ENCODE measurements at places on chromosomes 12 and 14.

- DNase-seq, result no peak
These were observed 99.3 kb downstream of the TBX5 start for GRCh38 chr12:114306646-114307045.

DNA sequence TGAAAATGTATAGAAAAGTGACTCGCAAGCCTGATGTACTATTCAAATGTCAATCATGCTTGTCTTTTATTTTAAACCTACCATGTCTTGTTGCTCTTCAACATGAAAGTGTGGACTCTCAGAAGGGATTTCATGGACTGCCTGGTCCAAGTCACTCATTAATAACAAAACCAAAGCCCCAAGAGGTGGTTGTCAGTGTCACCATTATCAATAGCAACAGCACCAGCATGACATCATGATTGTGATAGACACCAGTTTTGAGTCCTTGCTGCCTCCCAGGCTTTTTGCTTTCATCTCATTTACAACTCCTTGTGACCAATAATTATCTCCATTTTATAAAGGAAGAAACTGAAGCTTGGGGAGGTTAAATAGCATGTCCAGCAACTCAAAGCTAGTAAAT is 112.0 kb upstream of the TMPO start:
- DNase-seq, result no peak

GRCh38 chr12:123696646-123697045 is 15.5 kb upstream of the ATP6V0A2 start:
- no peak for DNase-seq

GRCh38 chr12:38904537-38905479 is 583 bp downstream of the CPNE8 start:
- DNase-seq, result no peak

- DNase-seq, result peak; percentile 39
These were observed 41.2 kb downstream of the BEGAIN start for GRCh38 chr14:100546051-100546443.

DNA sequence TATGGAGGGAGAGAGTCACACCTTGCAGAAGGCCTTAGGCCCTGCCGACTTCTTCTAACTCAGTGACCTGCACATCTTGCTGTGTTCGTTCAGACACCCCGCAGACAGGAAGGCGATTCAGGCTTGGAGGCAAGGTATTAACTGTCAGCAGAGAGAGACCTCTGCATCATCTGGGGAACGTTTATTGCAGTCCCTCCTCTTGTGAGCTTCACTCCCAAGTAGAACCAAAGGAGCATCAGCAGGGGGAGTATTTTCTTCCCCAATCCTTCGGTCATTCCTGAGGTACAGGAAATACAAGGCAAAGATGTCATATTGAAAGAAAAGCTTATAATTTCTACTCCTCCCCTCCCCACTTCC is 217.9 kb downstream of the CRADD start:
- DNase-seq, result no peak

DNA sequence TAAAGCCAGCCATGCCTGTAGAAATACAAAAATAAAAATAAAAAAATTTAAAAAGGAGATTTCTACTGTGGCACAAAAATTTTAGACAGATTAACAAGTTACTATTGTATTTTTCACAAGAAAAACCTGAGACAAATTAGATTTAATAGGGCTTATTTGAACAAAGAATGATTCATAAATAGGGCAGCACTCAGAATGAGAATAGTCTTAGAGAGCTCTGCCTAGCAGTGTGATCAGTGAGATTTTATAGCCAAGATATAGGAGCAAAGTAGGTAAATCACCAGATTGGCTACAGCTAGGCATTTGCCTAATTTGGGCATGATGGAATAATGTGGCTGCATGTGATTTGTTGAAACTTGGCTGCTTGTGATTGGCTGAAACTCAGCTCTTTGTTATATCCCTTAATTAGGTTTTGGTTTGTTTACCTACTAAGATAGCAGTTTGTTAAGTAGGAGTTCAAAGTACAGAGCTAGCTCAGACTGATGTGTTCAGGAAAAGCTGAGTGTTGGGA is 279.7 kb upstream of the TMTC1 start:
- no peak for DNase-seq
